ENCODE measurements at places on chromosomes 12 and 14. TPM values are rescaled to one million over a fixed set of nuclear protein-coding genes. Genes with fewer than 3 reads are reported as not detected.
A peak's percentile ranks its signal among the peaks of the same experiment; 100 is the strongest.

DNA sequence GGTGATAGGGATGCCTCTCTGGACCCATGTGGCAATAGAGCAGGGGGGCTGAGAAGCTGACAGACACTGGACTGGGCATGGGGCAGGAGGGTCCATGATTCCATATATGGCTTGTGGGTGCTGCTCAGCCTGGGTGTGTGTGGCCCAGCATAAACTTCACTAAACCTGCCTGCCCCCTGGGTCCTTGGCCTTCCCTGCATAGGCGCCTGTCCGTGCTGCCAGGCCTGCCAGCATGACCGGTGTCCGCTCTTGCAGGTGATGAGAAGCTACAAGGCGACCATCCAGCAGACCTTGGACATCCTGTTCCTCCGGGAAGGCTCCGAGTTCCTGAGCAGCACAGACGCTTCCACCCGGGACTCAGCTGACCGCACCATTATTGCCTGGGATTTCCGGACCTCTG is 61.6 kb downstream of the BEGAIN start:
- peak; percentile 11 for DNase-seq

DNA sequence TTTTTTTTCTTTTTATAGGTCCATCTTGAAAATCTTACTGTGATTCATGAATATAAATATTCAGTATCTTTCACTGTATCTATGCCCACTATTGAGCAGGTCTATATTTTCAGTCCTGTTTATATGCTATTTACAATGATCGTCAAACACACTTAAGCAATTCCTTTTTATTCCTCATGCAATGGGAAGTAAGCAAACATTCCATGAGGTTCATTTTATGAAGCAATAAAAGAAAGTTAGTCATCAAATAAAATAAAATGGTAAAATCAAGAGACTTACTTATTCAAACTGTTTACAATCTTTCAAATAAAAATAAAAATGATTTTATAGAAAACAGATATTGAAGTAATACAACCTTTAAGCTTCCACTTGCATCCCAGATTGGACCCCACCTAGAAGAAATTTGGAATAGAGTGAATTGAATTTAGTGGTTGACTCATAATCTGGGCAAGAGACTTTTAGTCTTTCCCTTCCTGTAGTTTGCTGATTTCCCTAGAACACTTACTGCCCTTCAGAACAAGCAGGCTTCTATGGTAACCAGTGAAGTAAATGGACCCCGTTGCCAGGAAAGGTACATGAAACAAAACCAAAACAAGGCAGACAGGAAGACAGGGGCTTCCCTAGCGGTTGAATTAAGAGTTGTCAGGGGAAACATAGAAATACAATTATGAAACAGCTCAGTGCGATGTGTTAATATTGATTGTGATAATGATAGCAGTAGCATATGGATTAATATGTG is 241.0 kb upstream of the ATP2B1 start:
- DNase-seq = peak; percentile 23

- DNase-seq = no peak
Observed at GRCh38 chr14:104132981-104133380, 5.4 kb upstream of the KIF26A start.

DNA sequence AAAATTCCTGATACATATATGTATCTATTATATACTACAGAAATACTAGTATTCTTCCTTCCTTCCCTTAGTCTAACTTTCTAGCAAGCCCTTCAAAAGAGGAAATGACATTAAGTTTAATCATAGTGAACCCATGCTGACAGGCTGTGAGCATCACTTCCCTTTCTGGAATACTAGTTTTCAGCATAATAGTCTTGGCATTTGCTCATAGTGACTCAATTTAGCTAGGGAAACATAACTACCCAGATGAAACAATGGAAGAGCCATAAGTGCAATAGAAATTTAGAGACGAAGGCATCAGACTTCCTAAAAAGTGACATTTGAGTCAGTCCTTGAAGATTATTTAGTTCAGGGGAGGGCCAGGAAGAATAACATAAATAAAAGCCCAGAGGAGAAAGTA is 184.5 kb upstream of the CRY1 start:
- no peak for DNase-seq

- no peak for DNase-seq
Observed at GRCh38 chr12:13032164-13032563, 12.0 kb upstream of the FAM234B start.

DNA sequence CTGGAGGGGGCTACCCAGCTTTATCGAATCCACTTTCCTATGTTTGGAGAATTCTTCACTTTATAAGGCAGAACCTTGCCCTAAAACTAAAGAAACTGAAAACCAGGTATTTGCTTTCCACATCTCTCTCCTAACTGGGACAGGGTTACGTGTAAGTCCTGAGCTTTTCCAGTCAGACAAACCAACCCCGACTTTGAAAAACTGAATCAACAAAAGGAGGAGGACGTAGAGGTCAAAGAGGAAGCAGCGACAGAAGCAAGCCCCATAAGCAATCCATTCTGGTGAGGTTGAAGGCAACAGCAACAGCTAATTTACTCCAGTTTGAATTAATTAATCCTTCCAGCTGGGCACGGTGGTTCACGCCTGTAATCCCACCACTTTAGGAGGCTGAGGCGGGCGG is 47.2 kb downstream of the LRP6 start:
- no peak for DNase-seq

- DNase-seq = no peak
Observed at GRCh38 chr12:27271206-27271605, 27.1 kb downstream of the STK38L start.

DNA sequence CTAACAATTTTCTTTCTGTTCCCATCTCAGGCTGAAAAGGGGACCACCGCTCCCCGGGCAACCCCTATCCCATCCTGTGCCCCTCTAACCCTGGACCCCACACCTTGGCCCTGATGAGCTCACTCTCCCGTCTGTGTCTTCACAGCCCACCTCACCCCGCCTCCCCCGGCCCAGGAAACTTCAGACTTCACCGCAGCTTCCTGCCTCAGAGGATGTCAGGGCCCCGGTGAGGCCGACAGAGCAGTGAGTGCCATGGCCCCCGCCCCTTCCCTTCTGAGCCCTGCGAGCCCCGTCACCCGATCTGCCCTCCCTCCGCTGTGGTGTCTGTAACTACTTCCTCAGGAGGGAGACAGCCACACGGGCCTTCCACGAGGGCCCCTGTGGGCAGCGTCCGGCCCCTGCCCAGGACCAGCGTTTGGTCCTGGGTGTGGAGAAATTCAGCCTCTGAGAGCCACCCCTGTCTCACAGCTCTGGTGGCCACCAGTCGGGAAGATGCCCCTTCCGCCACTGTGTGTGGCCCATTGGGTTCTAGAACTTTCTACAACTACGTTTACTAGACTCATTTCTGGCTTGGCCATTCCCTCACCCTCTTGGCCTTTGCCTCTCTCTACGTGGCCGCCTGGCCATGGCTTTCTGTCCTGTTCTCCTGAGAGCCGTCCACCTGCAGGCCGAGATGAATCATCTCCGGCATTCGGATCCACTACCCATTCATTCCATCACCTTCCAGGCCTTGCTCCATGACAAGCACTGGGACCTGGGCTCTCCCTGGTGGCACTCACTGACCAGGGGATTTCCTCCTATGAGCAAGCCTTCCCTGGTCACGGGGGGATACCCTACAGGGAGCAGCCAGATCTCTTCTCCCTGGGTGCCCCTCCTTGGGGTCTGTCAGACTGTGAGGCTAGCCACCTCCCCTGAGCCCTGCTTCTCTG is 3.4 kb downstream of the RHOF start:
- peak; percentile 97 for DNase-seq

- no peak for DNase-seq
Observed at GRCh38 chr12:86748894-86749293, 492.7 kb upstream of the MGAT4C start.

GRCh38 chr12:19891936-19892591 is 452.8 kb downstream of the AEBP2 start:
- no peak for DNase-seq

- no peak for DNase-seq
Observed at GRCh38 chr12:84779169-84779568, 133.4 kb downstream of the SLC6A15 start.

DNA sequence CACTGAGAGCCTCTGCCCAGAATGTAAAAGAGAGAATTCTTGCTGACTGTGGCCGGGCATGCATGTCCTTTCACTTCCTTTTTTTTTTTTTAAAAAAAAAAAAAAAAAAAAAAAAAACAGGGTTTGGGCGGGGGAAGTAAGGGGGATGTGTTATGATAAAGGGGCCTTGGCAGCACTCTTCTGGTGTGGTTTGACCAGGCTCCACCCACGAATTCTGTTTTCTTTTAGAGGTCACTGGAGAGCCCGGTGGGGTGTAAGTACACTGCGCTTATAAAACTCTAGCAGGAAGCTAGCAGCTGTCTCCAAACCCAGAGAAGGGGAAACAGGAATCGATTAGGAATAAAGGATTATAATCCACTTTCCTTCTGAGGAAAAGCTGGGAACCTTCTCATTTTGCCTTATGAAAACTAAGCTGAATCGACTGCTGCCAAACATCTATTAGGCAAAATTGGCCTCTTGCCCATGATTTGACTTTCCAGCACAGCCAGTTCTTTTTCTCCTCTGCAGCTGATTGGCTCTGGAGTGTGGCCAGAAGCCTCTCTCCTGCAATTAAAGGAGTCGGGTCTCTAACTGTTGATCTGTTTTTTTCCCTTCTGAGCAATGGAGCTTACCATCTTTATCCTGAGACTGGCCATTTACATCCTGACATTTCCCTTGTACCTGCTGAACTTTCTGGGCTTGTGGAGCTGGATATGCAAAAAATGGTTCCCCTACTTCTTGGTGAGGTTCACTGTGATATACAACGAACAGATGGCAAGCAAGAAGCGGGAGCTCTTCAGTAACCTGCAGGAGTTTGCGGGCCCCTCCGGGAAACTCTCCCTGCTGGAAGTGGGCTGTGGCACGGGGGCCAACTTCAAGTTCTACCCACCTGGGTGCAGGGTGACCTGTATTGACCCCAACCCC is 27.7 kb upstream of the HIGD1C start:
- peak; percentile 63 for DNase-seq

- DNase-seq = no peak
Observed at GRCh38 chr12:46855760-46856159, 30.0 kb upstream of the SLC38A4 start.

DNA sequence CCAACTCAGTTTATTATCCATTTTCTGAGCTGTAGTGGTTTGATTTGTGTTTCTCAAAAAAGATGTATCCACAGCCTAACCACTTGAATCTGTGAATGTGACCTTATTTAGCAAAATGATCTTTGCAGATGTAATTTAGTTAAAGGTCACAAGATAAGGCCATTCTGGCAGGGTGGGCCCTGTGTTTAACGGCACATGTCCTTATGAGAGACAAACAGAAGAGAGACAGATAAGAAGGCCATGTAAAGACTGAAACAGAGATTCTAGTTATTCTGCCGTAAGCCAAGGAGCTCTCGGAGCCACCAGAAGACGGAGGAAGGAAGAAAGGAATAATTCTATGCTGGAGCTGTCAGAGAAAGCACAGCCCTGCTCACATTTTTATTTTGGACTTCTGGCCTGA is 374.2 kb downstream of the PRKD1 start:
- no peak for DNase-seq

DNA sequence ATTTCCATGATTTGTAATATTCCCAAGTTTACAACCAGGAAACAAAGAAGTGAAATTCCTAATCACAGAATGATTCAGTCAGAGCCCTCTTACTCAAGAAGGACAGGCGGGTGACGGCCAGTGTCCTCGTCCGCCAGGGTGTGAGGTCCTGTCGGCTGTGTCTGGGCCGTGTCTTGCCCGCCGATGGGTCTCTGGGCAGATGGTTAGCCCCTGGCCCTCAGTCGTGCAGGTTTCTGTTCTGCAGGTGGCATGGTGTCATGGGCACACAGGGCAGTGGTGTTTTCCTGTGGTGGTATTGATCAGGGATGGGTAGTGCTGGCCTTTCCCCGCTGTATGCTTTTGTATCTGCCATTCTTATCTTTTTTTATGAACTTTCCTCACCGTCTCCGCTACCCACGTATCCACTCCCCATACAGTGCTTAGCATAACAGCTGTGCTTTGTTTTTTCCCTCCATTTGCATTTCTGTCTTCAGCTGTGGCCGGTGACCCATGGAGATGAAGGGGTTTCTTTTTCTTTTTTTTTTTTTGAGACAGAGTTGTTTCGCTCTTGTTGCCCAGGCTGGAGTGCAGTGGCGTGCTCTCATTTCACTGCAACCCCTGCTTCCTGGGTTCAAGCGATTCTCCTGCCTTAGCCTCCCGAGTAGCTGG is 100.7 kb downstream of the TSPAN9 start:
- no peak for DNase-seq

DNA sequence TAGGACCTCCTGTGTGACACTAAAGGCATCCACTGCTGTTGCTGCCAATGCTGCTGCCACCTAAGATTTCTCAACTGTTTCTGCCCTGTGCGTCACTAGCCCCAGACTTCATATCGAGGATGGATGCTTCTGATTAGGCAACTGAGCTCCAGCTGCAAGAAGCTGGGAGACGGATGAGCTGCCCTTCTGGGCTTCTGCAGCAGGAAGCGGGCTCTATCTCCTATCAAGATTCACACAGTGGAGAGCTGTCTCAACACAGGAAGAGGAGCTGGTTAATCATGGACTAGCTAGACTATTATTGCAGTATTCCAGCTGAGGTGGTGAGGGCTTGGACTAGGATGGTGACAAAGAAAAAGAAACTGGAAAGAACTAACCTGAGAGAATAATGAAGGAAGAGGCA is 59.2 kb upstream of the PELI2 start:
- DNase-seq = no peak

DNA sequence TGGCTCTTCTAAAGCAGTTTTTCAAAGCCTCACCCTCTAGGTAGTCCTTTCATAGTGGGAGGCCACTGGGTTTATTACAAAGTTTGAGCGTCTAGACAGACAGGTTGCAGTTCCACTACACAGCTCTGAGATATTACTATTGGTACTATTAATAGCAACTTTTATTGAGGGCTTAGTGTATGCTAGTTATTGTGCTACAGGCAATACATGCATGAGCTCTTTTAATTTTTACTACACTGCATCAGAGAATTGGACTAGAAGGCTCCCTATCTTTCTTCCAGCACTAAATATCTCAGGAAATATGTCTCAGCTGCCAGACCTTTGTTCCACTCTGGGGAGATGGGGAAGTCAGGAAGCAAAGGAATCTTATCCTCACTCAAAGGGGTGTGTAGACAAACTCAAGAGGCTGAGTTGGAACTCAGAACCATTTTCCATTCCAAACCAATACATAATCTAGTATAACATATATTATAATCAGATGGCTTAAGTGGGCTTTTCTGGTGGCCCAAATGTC is 161.8 kb upstream of the SLC38A2 start:
- no peak for DNase-seq

GRCh38 chr12:102571889-102572288 is 91.5 kb upstream of the IGF1 start:
- no peak for DNase-seq

PFDN5 gene
- total RNA-seq = 365 TPM

OR6C2 gene
- total RNA-seq = not detected

BDKRB2 gene
- not detected for total RNA-seq

LTBP2 gene
- total RNA-seq = 3.0 TPM

G2E3 gene
- 28.7 TPM for total RNA-seq

KRT71 gene
- not detected for total RNA-seq

TMCC3 gene
- total RNA-seq = 20.1 TPM
